Subcutaneous adipose tissue (tissue), 4 donors: ENCODE measurements at places on chromosomes 1 and 21. TPM values are rescaled to one million over a fixed set of nuclear protein-coding genes. Genes with fewer than 3 reads are reported as not detected.

Gene ZNF648
- total RNA-seq: not detected

Gene LCE4A
- total RNA-seq: not detected

Gene INAVA
- not detected for total RNA-seq

Gene NPHS2
- not detected for total RNA-seq

Gene SPRR3
- total RNA-seq: not detected

Gene RHD
- not detected for total RNA-seq

Gene KCNN3
- under 0.01 TPM for total RNA-seq

Gene DESI2
- total RNA-seq: 32.1 TPM

Gene EDARADD
- total RNA-seq: 3.1 TPM

Gene MYCL
- total RNA-seq: 0.34 TPM

Gene ACBD3
- 56.6 TPM for total RNA-seq
